ENCODE measurements at places on chromosomes 3 and 15.

DNA sequence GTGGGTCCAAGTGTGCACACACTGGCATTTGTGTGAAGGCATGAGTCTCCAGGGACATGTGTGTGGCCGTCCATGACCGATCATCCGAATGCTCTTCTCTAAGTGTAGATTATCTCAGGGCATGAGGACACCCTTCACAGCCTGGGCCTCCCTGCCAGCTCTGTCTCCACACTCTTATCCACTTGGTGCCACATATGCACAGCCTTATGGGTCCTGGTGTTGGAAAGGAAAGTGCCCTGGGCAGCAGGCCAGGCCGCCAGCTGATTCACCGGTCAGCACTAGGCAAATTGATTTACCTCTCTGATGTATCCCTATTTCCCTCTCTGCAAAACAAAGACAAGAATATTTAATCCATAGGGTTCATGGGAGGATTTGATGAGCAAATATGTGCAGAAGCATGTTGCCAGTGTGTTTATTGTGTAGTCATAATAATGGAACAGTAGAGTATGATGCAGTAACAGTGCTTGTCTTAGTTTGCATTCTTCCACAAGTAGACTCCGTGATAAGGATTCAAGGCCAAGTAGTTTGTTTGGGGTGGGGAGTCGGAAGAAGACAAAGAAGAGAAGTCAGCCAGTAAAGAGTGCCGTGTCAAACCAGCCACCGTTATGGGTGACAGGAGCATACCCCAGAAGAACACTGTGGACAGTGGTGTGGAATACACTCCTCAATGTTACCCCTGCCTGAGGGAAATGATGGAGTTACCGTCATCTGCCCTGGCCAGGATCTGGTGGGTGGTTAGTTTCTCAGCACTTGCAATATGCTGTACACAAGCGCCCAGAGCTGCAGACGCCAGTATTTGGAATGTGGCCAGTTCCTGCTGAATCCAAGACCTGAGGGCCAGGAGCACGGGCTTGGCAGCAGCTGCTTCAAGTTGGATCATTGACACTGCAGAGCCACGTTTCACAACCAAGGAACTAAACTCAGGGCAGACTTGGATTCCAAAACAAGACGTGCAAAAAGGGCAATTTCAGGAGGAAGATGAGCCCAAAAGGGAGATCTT is 85.1 kb downstream of the MTHFS start:
- no peak for DNase-seq

DNA sequence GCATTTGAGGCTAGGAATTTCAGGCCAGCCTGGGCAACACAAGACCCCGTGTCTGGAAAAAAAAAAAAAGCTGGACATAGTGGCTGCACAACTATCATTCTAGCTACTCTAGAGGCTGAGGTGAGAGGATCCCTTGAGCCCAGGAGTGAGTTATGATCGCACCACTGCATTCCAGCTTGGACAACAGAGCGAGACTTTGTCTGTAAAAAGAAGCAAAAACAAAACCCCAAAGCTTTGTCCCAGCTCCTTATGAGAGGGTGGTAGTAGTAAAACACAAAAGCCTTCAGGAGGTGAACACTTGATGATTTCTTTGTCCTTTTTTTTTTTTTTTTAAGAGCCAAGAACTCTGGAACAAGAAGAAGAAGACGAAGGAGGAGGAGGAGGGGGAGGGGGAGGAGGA is 1.1 kb upstream of the CD200 start:
- DNase-seq: no peak

DNA sequence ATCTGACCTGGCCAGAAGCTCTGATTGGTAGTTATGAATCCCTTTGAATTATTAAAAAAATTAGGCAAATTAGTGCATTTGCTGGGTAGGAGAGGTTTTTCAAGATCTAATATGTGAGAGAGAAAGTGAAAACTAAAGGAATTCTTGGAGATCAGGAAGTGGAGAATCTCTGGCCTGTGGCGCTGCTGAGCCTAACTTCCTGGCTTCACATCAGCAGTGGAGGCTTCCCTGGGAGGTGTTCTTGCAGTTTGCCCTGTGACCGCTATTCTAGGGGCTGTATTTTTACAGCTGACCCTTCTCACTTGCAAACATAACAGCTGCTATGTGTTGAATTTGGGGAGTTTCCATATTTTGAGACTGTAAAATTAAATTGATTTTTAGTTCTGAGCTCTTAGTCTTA is 166.4 kb downstream of the ATG7 start:
- DNase-seq: no peak

- no peak for DNase-seq
These were observed 71.2 kb upstream of the GLCE start for GRCh38 chr15:69089258-69089657.

DNA sequence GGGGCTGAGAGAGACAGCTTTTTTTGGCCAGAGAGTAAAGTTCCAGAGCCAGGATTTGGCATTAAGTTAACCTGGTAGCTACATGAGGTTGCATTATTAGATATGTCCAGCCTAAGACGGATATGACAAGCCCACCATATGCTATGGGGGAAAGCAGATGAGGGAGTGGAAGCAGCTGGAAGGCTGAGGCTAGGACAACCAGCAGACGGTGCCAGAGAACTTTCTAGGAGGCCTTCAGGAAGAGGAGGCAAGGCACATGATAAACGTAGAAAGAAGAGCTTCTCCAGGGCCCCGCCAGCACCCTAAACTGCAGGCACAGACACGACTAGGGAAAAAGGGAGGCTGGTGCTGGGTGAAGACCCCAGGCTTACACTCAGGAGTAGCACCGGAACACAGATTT is 87.0 kb downstream of the CTNNB1 start:
- DNase-seq: no peak

- no peak for DNase-seq
These were observed 33.0 kb downstream of the KBTBD8 start for GRCh38 chr3:67030785-67031740.

GRCh38 chr15:31148297-31149087 is 47.0 kb upstream of the TRPM1 start:
- DNase-seq: no peak

- DNase-seq: no peak
These were observed 7.0 kb downstream of the GPR160 start for GRCh38 chr3:170044795-170045244.

- DNase-seq: no peak
These were observed 17.7 kb downstream of the MYNN start for GRCh38 chr3:169790687-169791429.

DNA sequence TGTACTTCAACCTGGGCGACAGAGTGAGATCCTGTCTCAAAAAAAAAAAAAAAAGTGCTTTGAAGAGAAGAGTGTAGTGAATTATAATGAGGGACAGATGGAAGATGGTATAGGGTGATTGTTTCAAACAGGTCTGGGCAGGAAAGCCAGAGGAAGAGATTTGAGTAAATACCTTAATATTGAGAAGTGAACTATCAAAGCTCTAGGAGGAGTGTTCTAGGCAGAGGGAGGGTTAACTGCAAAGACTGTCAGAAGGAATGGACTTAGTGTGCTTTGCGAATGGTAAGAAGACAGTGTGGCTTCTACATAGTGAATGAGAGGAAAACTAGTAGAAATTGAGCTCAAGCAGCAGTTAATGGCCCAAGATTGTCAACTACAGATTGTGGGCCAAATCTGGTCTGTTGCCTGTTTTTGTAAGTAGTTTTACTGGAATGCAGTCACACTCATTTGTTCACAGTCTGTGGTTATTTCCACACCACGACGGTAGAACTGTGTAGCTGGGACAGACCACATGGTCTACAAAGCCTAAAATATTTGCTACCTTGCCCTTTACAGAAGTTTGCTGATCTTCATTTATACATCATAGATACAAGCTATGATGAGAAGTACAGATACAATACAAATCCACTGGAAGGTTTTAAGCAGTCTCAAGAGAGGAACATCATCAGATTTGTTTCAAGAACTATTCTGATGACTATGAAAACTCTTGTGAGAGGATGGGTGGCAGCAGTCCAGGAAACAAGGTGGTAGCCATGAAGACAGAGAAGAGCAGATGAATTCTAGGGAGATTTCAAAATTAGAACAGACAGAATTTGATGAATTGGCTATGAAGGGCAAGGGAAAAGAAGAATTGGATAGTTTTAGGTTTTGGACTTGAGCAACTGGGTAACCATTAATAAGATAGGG is 16.5 kb upstream of the USP50 start:
- DNase-seq: no peak

- no peak for DNase-seq
These were observed 18.5 kb downstream of the ALDH1A3 start for GRCh38 chr15:100898152-100898490.

GRCh38 chr3:67357610-67358458 is 296.6 kb downstream of the SUCLG2 start:
- no peak for DNase-seq

GRCh38 chr15:60809375-60809774 is 330.4 kb upstream of the ICE2 start:
- no peak for DNase-seq

GRCh38 chr3:184543256-184543655 is 18.3 kb upstream of the EPHB3 start:
- DNase-seq: no peak

- no peak for DNase-seq
These were observed 13.2 kb upstream of the BCL6 start for GRCh38 chr3:187758318-187758955.

GRCh38 chr15:97989299-97989698 is 28.8 kb downstream of the ARRDC4 start:
- DNase-seq: no peak

- no peak for DNase-seq
These were observed 667.8 kb upstream of the NAALADL2 start for GRCh38 chr3:174191380-174191779.

- DNase-seq: no peak
These were observed 156.3 kb upstream of the TMC3 start for GRCh38 chr15:81530271-81530691.

DNA sequence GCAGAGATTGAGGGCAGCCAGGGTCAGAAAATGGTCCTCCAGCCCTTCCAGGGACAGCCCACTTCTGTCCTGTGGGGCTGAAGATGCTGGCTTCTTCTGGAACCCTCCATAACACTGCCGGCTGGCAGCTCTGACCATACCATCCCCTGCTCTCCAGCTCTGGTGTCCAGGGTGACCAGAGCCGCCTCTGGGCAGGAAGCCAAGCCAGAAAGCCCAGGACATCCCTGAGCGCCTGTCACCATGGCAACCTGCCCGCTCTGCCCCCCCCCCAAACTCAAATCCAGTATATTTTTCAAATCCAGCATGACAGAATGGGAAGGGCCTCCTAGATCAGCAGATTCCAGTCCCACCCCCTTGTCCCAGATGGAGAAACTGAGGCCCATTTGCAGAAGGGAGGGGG is 420 bp upstream of the TMIE start:
- no peak for DNase-seq

- DNase-seq: no peak
These were observed 62.1 kb downstream of the POMGNT2 start for GRCh38 chr3:43043793-43044192.

DNA sequence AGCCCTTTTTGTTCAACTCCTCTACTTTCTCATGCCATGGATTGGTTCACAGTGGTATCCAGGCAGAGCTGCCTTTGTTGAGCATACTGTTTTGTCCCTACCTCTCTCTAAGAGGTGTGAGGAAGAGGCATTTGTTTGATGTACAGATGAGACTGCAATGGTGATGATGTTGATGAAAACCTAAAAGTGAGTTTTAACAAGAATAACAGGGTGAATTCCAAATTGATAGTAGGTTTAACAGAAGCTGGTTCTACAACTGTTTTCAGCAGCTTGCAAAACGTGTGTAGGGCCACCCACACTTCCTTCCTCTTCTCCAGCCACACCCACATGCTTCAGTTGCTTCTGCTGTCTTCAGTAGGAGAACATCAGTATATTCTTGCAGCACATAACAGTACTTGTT is 10.2 kb downstream of the SNRK start:
- DNase-seq: no peak

GRCh38 chr3:172280406-172281051 is 167.7 kb downstream of the GHSR start:
- DNase-seq: no peak
